ENCODE measurements at places on chromosomes 12 and 14.

DNA sequence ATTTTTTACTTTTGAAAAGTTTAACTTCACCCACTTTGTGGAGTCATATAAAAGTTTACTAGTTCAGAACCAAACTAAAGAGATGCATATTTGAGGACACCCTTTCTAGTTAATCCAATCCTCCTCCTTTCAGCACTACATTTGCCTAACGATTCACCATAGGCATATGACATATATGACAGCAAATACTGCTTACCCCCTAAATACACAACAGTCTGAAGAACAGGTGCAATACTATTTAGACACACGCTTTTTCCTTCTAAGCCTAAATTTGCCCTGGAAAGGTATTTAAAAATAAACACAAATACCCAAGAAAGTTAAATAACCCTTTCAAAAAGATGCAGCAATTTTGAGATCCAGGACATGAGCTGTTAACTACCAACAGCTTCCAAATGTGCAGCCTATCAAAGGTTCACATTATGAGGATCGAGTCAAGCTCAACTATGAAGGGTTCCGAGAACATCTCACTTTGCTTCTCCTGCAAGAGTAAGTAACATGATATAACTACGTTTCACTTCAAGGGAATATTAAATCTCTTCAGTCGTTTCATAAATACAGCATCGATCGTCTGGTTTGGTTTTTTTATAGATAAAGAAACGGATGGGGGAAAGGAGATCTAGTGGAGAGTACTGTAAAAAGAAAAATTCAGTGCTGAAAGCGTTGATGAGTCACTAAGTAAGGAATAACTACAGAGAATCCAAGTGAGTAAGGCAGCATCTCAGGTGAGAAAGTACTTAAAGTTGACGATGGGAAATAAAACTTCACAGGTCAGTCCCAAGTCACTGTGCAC is 677 bp upstream of the AP4S1 start:
- DNase-seq: no peak

GRCh38 chr14:76760331-76761135 is 735 bp upstream of the VASH1 start:
- no peak for DNase-seq

DNA sequence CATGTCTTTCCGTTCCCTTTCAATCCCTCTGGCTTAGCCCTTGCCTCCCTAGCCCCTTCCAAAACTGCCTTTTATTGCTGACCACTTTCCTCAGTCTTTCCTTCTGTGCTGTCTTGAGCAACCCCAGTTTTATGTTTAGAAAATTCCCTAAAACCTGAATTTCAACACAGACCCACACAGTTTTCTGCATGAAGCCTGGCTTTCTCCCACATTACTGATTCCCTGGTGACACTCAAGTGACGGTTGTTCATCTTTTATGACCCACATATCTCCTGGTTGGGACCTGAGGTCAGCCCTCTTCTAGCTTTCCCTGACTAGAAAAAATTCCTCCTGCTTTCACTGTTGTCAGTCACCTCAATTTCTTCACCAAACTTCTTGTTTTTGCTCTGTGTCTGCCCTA is 21.0 kb downstream of the FGD4 start:
- DNase-seq: no peak

DNA sequence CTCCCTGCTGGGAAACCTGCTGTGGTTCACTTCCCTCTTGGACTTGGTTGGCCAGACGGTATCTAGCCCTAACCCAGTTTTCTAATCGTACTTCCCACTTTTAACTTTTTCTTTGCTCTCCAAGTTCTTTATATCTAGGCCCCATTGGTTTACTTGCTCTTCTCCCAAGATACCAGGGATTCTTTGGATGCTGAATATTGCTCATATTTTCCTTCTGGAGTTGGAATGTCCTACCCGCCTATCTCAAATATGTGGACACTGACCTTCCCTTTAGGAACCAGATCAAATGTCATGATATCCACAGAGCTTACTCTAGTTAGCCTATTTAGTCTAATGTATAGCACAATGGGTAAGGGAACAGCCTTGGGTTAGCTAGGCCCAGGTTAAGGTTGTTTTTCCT is 228.6 kb downstream of the DACT1 start:
- no peak for DNase-seq

- no peak for DNase-seq
Measured at GRCh38 chr12:20800160-20800559, 10.3 kb upstream of the SLCO1B3 start.

DNA sequence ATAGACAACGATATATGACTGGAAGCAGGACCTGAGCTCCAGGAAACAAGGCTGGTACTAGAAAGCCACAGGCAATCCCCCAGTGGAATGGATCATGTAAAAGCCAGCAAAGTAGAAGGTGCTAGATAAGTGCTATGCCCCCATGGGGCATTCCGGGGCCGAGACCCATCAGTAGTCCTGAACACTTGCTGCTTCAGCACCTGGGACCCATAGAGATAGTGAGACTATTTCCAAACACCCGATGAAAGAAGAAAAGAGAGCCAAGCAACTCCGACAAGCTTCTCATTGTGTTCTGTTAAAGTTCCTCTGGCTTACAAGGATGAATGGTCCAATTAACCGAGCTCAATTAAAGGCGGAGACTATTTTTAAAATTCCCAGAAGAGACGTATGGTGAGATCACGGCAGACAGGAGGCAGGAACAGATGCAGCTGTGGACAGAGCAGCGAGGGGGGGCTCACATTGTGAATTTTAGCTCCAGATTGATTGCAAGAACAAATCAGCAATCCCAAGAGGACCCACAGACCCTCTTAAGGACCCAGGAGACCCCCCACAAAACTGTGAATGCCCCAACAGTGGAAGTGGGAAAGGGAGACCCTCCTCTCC is 142.5 kb upstream of the OVCH1 start:
- no peak for DNase-seq

GRCh38 chr14:101495827-101496775 is 65.2 kb upstream of the DIO3 start:
- no peak for DNase-seq

- DNase-seq: no peak
Measured at GRCh38 chr14:67666750-67667449, 7.5 kb downstream of the VTI1B start.

DNA sequence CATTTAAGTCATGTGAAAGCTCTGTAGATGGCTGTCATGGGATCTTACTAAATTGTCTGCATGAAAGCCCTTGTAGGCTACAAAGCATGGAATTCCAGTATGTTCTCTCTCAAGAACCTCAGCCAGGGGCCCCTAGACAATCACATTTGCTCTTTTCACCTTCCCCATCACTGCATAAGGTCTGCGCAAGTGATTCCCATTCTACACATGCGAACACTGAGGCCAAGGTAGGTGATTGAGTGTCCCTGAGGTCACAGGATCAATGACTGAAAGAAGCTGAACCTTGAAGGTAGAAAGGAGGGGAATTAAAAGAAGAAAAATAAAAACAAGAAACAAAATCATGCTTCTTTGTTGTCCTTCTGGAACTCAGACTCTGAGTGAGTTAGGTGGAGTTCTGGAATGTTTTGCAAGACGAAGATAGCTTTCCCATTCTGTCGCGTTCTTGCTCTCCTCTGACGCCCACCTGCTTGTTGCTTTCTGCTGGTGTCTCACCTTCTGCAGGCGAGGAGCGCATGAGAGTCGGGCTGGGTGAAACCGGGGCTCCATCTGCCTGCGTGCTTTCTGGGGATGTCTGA is 79.9 kb downstream of the SPRING1 start:
- DNase-seq: no peak

DNA sequence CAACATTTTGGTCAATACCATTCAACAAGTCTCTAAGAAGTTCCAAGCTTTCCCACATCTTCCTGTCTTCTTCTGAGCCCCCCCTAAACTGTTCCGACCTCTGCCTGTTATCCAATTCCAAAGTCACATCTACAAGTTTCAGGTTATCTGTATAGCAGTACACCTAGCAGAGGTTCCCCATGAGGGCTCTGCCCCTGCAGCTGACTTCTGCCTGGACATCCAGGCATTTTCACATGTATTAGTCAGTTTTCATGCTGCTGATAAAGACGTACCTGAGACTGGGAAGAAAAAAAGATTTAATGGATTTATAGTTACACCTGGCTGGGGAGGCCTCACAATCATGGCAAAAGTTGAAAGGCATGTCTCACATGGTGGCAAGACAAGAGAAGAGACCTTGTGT is 10.2 kb upstream of the PLA2G1B start:
- DNase-seq: no peak

DNA sequence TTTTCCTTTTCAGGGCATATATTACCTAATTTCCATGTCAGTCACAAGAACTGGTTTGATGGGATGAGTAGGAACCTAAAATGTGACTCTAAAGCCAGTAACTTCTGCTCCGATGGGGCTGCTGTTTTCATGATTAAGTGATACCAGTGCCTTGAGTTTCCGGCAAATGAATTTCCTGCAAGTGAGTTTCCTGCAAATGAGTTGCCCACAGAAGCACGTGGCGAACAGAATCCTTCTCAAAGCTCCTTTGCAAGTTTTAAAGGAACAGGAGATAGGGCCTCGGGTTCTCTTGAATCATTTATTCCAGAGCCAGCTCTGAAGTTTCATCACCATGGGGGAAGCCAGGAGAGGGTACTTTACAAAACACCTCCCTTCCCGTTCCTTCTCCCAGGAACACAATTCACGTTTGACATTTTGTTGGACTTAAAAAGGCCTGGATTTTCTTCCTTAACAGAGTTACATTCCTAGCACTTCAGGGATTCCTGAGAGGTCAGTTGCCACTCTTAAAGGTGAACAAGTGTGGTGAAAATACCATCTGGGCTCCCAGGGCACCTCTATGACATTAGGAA is 2.2 kb upstream of the PPTC7 start:
- no peak for DNase-seq

DNA sequence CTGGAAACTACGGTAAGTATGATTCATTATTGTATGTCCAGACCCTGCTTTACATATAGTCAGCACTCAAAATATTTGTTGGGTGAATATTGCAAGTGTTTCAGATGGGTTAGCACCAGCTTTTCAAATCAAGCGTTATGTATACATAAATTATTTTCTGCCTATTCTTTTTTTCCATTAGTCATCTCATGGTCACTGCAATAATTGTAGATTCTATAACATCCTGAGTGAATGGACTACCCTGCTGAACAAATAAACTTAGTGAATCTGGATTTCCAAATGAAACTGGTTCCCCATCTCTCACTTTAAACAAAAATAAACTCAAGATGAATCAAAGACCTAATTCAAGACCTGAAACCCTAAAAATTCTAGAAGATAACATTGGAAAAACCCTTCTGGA is 152.3 kb downstream of the DIO2 start:
- DNase-seq: no peak

- DNase-seq: no peak
Measured at GRCh38 chr12:96197503-96198272, 3.5 kb downstream of the ELK3 start.

GRCh38 chr12:22047494-22047893 is 1.5 kb downstream of the CMAS start:
- DNase-seq: no peak

DNA sequence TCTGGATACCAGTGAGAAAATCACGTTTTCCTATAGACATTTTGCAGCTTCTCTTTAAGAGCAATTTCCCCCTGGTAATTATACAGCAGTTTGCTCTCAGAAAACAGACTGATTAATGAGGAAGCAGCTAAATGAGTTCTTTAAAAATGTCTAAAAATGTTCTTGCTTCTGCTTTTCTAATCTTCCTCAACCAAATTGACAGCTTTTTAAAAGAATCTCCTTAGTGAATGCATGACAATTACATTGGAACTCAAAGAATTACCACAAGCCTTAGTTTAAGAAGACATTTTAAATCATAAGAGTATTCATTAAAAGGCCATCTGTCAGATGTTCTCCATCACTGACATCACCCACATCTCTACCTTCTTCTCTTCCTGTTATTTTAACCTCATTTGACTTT is 135.8 kb upstream of the PLXNC1 start:
- DNase-seq: no peak

GRCh38 chr12:72189266-72189665 is 82.9 kb upstream of the TRHDE start:
- DNase-seq: no peak

DNA sequence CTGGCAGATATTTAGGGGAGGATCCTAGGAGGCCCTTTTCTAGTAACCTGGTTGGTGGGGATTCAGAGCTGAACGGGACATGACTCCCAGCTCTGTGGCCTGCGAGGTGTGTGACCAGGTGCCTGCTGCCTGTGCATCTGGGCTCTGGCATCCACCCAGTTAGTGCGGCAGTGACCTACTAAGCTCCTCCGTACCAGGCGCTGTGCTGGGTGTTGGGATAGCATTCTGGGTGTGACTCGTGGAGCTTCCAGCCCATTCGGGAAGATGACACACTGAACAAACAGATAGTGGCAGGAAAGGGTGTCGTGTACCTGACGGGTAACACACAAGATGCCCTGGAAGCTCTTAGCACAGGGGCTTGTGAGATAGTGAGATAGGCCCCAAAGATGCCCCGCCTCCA is 80.9 kb downstream of the ACACB start:
- no peak for DNase-seq

- no peak for DNase-seq
Measured at GRCh38 chr14:94163796-94164195, 10.3 kb upstream of the PPP4R4 start.

- DNase-seq: no peak
Measured at GRCh38 chr12:121701667-121702277, 10.8 kb upstream of the TMEM120B start.

All from T-helper 2 cell (primary cell).